ENCODE measurements at places on chromosomes 5 and 9.

DNA sequence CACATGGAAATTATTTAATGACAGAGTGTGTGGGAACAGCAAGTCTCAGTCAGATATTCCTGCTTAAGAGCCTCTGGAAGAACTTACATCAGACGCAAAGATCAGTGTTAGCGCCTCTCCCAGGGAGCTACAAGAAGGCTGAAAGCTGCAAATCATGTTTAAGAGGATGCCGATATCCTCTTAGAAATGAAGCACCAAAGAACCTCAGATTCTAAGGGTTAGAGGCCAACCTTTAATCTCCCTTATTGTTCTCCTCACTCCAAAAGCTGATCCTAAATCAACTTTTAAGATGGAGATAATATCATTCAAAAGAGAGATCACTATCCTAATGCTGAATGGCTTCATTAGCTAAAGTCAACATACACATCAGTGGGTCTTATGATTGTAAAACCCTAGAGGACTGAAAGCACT is 160.6 kb downstream of the NFIB start:
- no peak for DNase-seq

DNA sequence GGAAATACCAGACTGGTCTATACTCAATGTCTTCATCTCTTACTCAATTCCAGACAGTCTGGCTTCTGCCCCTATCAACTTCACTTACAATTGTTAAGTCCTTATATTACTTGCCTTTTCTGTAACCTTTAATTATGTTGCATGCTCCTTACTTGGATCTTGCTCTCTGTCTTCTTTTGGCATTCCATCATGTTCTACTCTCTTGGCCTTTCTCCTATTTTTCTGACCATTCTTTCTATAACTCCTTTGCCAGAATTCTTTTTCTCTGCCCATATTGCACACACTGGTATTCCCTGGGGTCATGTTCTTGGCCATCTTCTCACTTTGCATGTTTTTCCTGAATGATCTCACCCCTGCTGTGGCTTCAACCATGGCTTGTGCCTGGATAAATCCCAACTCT is 209.8 kb upstream of the ZNF462 start:
- no peak for DNase-seq

- DNase-seq, result no peak
These were observed 9.1 kb downstream of the LCN10 start for GRCh38 chr9:136733611-136734010.

- no peak for DNase-seq
These were observed 6.9 kb upstream of the EGR1 start for GRCh38 chr5:138458384-138458783.

GRCh38 chr9:125446561-125447094 is 185.0 kb downstream of the GAPVD1 start:
- no peak for DNase-seq

DNA sequence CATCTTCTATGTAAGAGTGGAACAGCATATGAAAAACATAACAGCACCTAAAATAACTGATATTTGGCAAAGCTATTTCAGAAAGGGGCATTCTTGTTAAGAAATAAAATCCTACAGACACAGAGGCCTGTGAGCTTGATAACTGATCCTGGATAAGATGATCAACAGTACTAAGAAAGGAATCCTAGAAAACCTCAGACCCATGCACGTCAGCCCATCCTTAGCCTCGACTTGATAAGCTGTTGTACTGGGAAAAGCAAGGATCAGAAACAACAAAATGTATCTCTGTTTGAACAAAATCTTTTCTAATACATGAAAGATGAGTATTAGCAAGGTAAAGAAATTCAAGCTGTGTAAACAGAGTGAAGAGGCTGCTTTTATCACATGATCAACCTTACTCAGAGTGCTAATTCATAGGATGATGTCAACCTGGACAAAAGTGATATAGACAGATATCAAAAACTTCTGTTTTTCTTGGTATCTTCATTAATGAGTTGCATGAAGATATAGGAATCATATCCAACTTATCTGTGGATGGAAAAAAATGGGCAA is 15.2 kb downstream of the LIFR start:
- DNase-seq, result no peak

DNA sequence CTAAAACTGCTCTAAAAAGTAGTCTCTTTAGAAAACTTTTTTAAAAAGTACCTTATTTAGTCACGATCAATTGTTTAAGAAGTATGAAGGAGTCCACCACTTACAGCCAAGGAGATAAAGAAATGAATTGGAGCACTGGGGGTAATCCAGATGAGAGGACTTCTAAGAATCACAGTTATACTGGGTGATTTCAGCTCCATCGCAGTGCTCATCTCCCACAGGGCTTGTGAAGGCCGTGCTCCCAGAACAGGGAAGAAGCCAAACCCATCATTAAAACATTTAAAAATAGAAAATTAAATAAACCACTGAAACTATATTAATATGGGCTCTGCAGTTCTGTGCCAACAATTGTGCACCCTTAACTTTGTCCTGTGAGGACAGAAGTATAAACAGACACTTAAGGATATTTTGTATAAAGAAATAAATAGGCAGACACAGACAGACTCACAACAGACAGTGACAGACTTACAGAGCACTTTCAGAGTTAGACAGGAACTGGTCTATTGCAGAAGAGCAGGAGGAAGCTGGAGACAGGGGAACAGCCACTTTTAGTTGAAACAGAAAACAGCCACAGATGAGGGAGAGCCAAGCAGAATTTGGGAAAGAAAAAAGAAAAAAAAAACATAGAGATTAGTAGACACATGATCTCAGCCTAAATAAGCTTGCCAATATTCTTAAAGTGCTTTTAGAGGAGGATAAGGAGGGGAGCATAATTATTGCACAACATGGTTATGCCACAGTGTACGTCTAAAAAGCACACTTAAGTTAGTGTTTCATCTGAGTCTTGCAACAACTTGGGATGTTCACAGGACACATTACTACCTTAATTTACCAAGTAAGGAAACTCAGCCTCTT is 81.8 kb downstream of the FBXO38 start:
- no peak for DNase-seq

- DNase-seq, result no peak
These were observed 1.9 kb downstream of the SNX18 start for GRCh38 chr5:54519509-54519876.

- DNase-seq, result no peak
These were observed 19.3 kb upstream of the SLC6A3 start for GRCh38 chr5:1464511-1464910.

DNA sequence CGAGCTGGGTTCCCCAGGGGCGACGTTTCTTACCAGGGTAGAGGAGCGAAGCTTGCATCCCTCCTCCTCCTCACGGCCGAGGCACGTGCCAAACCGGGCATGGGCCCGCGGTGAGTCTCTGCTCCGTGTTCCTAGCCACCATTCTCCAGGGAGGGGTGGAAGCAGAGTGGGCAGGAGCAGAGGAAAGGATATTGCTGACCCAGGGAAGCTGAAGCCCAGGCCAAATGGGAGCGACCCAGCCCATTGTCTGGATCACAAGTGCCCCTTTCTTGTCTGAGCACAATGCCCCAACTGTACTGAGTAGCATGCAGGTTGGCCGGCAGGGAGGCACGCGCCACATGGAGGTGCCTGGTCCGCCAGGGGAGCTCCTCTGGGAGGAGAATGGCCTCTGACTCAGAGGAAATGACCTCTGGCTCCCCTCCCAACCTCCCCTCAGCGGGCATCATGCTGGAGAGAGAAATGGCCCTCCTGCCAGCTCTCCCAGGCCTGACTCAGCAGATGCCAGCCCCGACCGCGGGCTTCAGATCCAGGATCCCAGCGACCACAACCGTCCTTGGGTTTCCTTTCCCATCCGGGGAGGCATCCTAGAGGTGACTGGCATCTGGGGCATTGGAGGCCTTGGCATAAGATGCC is 1.1 kb downstream of the PRR7 start:
- no peak for DNase-seq

- no peak for DNase-seq
These were observed 278.3 kb downstream of the TMEM38B start for GRCh38 chr9:105972466-105973204.

DNA sequence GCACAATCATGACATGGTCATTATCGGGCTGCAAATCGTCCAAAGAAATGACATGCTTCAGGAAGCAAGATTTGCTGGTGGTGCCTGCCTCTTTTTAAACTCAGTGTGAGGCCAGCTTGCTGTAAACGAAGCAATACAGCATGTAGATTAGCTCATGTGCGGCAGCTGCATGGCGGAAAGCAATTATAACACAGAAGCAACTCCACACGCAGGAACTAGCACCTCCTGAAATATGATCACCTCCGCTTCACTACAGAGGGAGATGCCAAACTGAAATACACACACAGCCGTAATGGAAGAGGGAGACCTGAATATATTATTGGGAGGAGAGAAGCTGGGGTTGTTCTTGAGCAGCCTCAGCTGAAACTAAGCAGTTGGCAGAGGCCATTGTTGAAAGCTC is 312.5 kb downstream of the PSAT1 start:
- DNase-seq, result no peak

DNA sequence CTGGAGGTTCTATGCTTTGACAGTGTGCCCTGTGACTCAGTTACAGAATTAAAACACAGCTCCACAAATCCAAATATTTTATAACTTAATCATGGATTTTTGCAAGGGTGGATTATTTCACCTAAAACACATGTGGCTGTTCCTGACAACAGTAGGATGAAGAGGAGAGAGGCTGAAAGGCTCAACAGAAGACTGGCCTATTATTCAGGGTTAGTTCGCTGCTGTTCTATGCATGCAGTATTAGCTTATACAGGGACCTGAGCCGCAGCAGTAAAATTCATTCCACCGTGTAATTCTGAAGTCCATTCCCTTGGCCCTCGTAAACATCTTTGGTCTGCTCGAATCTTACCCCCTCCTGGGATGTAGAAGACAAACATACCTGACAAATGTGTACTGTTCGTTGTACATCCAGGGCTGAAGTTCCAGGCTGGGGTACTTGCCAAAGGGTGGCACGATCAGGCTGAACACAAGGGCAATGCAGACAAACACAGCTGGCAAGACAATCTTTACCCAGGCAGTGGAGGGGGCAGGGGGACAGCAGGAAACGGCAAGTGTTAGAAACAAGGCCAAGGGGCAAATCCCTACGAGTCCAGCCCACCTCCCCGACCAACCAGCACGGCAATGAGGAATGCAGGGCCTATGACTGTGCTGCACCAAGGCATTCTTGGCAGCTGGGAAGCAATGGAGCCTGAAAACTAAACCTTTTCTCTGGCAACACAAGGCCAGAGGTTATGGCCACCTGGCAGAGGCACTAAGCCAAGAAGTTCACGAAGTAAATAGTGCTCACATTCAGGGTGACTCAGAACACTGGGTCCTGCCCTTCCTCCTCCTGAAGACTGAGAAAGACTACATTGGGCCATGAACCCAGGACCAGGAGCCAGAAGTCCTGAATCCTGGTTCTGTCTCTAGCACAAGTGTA is 46.8 kb downstream of the NIPSNAP3B start:
- no peak for DNase-seq

DNA sequence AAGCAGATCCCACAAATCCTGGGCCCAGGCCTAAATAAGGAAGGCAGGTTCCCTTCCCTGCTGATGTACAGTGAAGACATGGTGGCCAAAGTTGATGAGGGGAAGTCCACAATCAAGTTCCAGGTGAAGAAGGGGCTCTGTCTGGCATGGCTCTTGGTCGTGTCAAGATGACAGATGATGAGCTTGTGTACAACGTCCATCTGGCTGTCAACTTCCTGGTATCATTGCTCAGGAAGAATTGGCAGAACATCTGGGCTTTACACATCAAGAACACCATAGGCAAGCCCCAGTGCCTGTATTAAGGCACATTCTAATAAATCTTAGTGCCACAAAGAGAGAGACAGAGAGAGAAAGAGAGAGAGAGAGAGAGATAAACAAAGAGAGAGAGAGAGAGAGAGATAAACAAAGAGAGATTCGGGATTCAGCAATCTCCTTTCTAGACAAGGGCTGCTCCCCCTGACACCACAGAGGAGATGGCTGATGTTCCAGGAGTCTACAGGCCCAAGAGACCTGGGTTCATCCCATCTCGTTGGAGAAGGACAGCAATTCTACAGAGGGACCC is 45.5 kb upstream of the HSPA9 start:
- DNase-seq, result no peak

DNA sequence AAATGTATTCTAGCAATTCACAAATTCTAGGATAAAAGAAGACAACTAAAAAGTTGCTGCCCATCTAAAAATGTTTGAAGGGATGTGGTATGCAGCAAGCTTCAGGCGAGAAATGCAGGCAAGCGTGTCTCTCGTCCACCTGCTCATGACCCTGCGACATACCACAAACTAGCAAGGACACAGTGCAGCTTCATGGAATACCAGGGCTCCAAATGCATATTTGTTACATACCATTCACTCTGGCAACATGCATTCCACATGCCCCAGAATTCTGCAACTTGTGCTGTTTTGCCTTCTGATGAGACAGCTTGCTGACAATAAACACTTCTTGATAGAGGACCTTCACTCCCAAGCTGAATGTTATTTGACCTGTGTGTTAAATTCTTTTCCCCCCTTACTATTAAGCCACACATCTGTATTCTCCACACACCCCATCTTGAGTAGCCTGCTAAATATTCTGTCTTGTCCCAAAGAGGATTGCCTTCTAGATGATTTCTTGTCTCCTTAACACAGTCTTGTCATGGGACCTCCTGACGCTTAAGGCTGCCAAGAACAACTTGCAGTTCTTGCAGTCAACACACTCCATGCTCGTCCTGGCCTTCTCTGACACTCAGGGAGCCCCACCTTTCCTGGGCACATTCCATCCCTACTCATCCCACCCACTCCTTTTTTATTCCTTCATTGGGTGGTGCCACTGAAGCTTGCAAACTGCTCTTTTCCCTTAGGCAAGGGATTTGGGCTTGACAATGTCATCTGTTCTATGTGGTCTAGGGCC is 340.5 kb downstream of the PIK3R1 start:
- no peak for DNase-seq

DNA sequence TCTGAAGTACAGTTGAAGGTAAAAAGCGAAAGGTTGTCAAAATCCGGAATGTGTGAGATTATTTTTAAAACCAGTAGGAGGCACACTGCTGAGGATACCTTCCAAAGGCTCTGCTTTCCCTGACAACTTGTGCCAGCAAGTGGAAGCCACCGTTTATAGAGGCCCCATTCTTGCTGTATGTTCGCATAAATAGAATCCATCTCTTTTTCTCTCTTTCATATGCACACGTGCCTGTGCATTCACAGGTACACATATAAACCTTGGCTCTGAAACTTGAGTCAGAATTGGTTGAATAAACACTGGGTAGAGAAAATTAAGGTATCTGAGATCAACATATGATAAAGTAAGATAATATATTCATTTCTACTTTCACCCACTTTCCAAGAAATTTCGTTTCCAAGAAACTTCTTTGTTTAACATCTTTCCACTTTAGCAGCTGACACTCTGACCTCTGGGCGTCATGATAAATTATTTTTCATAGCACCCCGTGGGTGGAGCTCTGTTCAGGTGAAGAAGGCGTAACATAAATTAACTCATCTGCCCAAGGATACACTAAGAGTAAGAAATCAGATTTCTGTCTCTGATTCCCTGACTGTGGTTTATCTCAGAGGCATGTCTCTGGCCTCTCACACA is 63.7 kb upstream of the RICTOR start:
- DNase-seq, result no peak

GRCh38 chr9:107547303-107547702 is 57.7 kb upstream of the KLF4 start:
- DNase-seq, result no peak

GRCh38 chr5:110727025-110727314 is 499 bp upstream of the TMEM232 start:
- DNase-seq, result no peak

GRCh38 chr5:72268753-72269410 is 51.2 kb downstream of the MRPS27 start:
- DNase-seq, result peak; percentile 55

Measured in activated T-cell treated with anti-CD3 and anti-CD28 coated beads, Interleukin-2, amount 50 U/mL, for 48 hours (primary cell).